HCT116 (cell line): ENCODE measurements at places on chromosomes 16 and 17. TPM values are rescaled to one million over a fixed set of nuclear protein-coding genes. Genes with fewer than 3 reads are reported as not detected.

GRCh38 chr17:73867056-73867455 is 222.8 kb upstream of the SDK2 start:
- H3K27ac ChIP-seq, result no peak overlapping the region
- H3K36me3 ChIP-seq, result no peaks in the 10 kb centered on the region
- peaks cover 25% of the 10 kb centered on the region; the same call in 1 of the 2 replicates for H3K27me3 ChIP-seq
- H3K4me1 ChIP-seq, result no peaks in the 10 kb centered on the region
- H3K4me3 ChIP-seq, result no peak overlapping the region

GRCh38 chr16:56269281-56269680 is 78.0 kb downstream of the GNAO1 start:
- H3K36me3 ChIP-seq, result no peaks in the 10 kb centered on the region
- DNase-seq, result no peak
- H3K27me3 ChIP-seq, result 0 out of 2 replicates have a peak, but pooled peaks cover 25% of the 10 kb centered on the region
- H3K4me3 ChIP-seq, result no peak overlapping the region
- no peaks in the 10 kb centered on the region for H3K4me1 ChIP-seq

The ZACN gene
- not detected for total RNA-seq

The KRTAP3-1 gene
- total RNA-seq, result not detected

GRCh38 chr17:74161503-74161875 is 42.0 kb upstream of the RPL38 start:
- H3K36me3 ChIP-seq, result no peaks in the 10 kb centered on the region
- no peak overlapping the region for H3K27ac ChIP-seq
- H3K27me3 ChIP-seq, result peaks cover 30% of the 10 kb centered on the region
- H3K4me3 ChIP-seq, result no peak overlapping the region
- H3K4me1 ChIP-seq, result no peaks in the 10 kb centered on the region

The CLEC16A gene
- total RNA-seq, result 18.0 TPM

DNA sequence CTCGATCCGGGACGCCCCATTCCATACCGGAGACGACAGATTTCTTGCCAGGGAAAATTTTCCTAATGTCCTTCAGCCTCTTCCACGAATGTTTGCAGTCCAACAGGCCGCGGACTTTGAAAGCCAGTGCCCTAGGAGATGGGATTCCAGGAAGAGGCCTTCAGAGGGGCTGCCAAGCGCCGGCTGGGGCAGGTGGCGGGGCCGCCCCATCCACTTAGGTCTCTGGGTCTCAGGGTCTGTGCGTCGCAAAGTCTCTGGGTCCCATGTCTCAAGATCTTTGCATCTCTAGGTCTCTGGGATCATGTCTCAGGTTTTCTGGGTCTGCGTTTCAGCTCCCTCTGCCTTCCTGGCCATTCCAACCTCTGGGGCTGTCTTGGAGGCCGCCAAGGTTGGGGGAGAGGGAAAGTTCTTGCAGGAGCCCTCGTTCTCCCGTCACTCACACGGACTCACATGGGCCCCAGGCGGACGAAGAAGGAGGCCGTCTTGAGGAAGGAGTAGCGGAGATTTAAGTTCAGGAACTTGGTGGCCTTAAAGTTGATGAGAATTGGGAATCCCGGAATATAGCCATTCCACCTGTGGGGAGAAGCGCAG is 7.2 kb downstream of the ALOX12B start:
- peak overlapping the region; percentile 79; the same call in 1 of the 2 replicates for H3K27ac ChIP-seq
- H3K4me1 ChIP-seq, result peaks cover 2% of the 10 kb centered on the region; the same call in 1 of the 2 replicates
- H3K4me3 ChIP-seq, result peak overlapping the region; percentile 68
- no peaks in the 10 kb centered on the region for H3K27me3 ChIP-seq
- no peaks in the 10 kb centered on the region for H3K36me3 ChIP-seq
- no peak for DNase-seq

- H3K27me3 ChIP-seq, result no peaks in the 10 kb centered on the region
- DNase-seq, result no peak
- H3K4me3 ChIP-seq, result no peak overlapping the region
- peaks cover 5% of the 10 kb centered on the region for H3K4me1 ChIP-seq
- no peak overlapping the region for H3K27ac ChIP-seq
These were observed 339.9 kb downstream of the SEC14L1 start for GRCh38 chr17:77480509-77481215.

- peak overlapping the region; percentile 59 for H3K4me3 ChIP-seq
- no peak for DNase-seq
- peak overlapping the region; percentile 84 for H3K27ac ChIP-seq
- peaks cover 50% of the 10 kb centered on the region for H3K4me1 ChIP-seq
- no peaks in the 10 kb centered on the region for H3K36me3 ChIP-seq
- H3K27me3 ChIP-seq, result no peaks in the 10 kb centered on the region
These were observed 23.6 kb downstream of the BAHCC1 start for GRCh38 chr17:81418710-81419318.

The FOXO3B gene
- total RNA-seq, result 3.1 TPM

- no peak overlapping the region for H3K4me3 ChIP-seq
- H3K36me3 ChIP-seq, result no peaks in the 10 kb centered on the region
- no peak for DNase-seq
- no peaks in the 10 kb centered on the region for H3K4me1 ChIP-seq
These were observed 236.0 kb downstream of the IRX3 start for GRCh38 chr16:54050459-54051210.

- no peak overlapping the region for H3K27ac ChIP-seq
- no peaks in the 10 kb centered on the region for H3K4me1 ChIP-seq
- DNase-seq, result no peak
- H3K4me3 ChIP-seq, result no peak overlapping the region
These were observed 13.2 kb downstream of the TMEM11 start for GRCh38 chr17:21200590-21201297.

- no peaks in the 10 kb centered on the region for H3K36me3 ChIP-seq
- H3K4me3 ChIP-seq, result no peak overlapping the region
- H3K4me1 ChIP-seq, result no peaks in the 10 kb centered on the region
- no peak for DNase-seq
These were observed 151.0 kb upstream of the CDC42EP4 start for GRCh38 chr17:73462823-73463222.

GRCh38 chr17:67082107-67082506 is 37.8 kb downstream of the CACNG1 start:
- DNase-seq, result no peak
- no peaks in the 10 kb centered on the region for H3K4me1 ChIP-seq
- no peak overlapping the region for H3K27ac ChIP-seq
- H3K27me3 ChIP-seq, result no peaks in the 10 kb centered on the region
- no peaks in the 10 kb centered on the region for H3K36me3 ChIP-seq

The NAT9 gene
- 88.7 TPM for total RNA-seq

- no peaks in the 10 kb centered on the region for H3K27me3 ChIP-seq
- H3K4me3 ChIP-seq, result no peak overlapping the region
- no peak for DNase-seq
- H3K4me1 ChIP-seq, result no peaks in the 10 kb centered on the region
- H3K36me3 ChIP-seq, result 0 out of 2 replicates have a peak, but pooled peaks cover 1% of the 10 kb centered on the region
These were observed 19.9 kb downstream of the ERAL1 start for GRCh38 chr17:28874750-28875149.
